ENCODE measurements at places on chromosomes 4 and X.

GRCh38 chr4:185903205-185903604 lies 91.2 kb upstream of the SORBS2 start:
- DNase-seq = no peak

- DNase-seq = no peak
Observed at GRCh38 chrX:91389026-91389425, 45.6 kb upstream of the PABPC5 start.

GRCh38 chr4:179634862-179635261 lies 2192.6 kb upstream of the AGA start:
- no peak for DNase-seq

DNA sequence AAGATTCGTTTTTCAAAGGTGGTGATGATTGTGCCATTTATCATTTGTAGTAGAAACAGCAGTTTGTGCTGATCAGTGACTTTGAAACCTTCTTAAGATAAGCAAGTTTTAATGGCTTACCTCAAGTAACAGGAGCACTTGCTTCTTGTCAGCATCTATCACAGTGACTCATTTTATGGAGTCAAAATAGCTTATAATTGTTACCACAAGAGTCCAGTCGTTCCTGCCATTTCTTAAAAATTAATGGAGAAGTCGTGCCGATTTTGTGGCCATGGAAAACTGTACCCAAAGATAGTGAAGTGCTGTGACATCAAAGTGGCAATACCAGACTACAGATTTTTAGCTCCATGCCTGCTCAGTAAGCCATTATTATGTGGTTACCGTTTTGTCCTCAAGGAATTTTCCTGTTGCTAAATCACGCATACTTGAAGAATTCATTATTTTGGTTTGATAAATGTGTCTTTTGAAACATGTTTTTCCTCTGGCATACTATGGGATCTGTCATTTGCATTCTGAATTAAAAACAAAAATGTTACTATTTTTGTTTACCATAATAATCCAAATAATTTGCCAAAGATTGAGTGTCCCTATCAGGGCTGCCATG lies 129.9 kb downstream of the CBR4 start:
- no peak for DNase-seq

GRCh38 chr4:172843192-172843591 lies 325.4 kb upstream of the GALNT7 start:
- DNase-seq = no peak

GRCh38 chr4:106522839-106523238 lies 154.3 kb upstream of the GIMD1 start:
- DNase-seq = no peak

DNA sequence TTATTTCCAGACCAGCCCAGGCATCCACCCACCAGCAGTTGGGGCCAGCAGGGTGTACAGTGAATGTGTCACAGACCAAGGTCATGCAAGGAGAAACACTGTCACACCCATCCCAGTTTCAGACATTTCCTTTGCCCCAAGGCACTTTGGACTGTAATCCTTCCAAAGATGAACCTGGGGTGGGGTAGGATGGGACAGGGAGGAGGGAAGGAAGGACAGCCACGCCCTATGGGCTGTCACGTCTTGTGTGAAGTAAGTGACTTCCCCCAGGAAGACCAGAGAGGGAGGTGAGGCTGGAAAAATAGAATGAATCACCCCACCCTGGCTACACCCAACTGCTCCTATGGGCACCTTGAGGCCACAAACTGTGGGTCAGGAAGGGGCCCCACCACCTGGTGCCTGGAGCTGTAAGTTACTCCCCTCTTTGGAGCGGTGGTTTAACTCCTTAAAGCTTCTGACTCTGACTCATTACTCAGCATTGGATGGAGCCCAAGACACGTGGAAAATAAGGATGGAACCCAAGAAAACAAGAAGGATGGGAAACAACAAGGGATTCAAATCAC lies 349.9 kb upstream of the KLF3 start:
- no peak for DNase-seq

DNA sequence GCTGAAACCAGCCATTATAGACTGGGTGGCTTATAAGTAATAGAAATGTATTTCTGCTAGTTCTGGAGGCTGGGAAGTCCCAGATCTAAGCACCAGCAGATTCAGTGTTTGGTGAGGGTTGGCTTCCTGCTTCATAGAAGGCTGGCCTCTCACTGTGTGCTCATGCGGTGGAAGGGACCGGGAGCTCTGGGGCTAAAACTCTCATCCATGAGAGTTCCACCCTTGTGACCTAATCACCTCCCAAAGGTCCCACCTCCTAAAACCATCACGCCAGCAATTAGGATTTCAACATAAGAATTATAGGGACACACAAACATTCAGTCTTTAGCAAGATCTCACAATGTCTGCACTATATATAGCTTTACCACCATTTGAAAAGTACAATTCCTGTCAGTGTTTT lies 215.2 kb downstream of the CBR4 start:
- no peak for DNase-seq

GRCh38 chrX:18649498-18649951 lies 22.4 kb downstream of the RS1 start:
- DNase-seq = no peak

- no peak for DNase-seq
Observed at GRCh38 chr4:6175426-6175825, 24.9 kb downstream of the JAKMIP1 start.

DNA sequence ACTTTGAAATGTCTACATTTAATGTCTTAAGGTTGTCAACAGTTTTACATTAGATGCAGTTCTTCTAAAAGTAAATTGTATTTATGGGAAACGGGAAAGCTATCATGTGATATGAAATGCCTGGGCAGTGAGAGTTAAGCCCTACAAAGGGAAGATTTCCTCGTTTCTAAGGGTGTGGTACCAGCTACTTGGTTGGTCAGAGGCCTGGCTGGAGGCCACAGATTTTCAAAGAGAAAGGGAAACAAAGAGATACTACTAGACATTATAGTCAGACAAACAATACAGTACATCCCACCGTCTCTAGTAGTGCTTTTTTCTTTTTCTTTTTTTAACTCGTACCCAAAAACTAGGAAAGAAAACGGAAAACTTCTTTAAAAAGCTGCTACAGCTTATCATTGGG lies 467.8 kb downstream of the PCDH7 start:
- no peak for DNase-seq

GRCh38 chrX:108310506-108310905 lies 127.7 kb downstream of the COL4A6 start:
- no peak for DNase-seq

- DNase-seq = no peak
Observed at GRCh38 chrX:110396735-110397134, 38.1 kb downstream of the RTL9 start.
